ENCODE measurements at places on chromosomes 5 and 9.

DNA sequence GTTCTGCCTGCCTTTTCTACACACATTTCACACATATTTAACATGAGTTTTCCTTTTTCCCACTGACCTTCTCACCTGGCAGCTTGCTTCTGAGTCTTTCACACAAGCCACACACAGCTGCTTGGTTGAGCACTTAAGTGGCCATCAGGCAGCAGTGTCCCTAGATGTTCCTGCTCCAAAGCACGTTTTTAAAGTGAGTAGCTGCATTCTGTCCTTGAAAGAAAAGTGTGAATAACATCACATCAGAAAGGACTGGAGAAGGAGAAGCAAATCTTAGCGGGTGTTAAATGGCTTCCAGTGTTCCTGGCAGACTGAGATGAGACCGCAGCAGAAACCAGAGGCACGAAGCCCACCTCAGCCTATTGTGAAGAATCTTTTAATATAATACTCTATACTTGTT, 209.2 kb upstream of the IRX4 start:
- DNase-seq, result no peak

DNA sequence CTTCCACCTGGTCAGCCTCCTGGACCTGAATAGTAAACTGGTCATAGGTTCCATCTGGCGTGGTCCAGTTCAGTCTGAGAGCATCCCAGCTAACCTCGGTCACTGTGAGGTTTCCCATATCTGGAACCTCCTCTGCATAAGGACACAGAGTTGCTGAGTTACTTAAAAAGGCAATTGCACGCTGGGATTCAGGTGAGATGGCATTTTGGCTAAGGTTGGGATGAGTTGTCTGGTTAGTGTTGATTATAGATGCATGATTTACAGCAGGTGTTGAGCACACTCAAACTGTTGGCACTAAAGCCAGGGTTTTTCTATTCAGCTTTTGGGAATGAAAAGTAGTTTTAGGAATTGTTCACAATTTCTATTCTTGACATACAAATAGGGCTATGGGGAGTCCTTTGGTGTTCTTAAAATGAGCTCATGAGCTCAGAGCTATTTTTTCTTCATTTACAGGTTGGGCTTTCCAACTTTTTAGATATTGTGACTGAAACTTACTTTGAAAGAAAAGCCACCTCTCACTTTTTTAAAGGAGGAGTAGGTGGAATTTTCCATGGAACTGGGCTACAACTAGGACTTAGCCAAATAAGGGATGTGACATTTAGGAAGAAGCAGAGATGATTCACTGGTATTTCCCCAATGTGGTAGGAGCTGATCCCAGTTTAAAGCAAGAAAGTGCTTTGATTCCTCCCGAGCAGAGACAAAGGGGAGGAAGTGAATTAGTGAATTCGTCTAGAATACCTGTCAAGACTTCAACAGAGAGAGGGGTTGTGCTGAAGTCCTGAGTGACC, 54.7 kb downstream of the TNC start:
- no peak for DNase-seq

DNA sequence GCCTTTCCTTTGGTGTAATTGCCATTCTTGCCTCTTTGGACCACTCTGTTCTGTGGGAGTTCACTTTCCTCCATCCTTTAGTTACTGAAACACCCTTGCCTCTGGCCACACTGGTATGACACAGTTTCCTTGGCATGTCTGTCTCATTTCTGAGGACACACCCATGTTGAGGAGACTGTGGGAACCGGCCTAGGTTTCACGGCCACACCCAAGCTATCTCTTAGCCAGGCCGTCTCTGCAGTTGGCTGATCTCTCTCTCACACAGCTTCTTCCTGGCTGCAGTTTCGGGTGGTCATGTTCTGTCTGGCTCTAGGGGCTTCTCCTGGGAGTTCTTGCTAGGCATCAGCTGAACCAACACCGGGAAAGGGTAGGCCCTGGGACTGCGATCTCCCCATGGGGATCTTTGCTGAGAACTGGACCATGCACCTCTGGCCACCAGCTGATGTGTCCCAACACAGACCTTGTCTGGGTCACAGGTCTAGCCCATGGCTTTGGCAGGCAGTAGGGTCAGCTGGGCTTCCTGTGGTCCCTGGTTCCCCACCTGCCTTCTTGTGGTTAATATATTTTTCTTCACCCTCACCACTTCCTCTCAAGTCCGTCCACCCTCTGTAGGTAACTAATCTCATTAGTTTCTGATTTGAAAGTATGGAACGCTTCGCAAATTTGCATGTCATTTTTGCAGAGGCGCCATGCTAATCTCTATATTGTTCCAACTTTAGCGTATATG, 24.9 kb downstream of the ARHGEF37 start:
- no peak for DNase-seq

GRCh38 chr5:132086277-132086794, 12.7 kb downstream of the CSF2 start:
- no peak for DNase-seq

DNA sequence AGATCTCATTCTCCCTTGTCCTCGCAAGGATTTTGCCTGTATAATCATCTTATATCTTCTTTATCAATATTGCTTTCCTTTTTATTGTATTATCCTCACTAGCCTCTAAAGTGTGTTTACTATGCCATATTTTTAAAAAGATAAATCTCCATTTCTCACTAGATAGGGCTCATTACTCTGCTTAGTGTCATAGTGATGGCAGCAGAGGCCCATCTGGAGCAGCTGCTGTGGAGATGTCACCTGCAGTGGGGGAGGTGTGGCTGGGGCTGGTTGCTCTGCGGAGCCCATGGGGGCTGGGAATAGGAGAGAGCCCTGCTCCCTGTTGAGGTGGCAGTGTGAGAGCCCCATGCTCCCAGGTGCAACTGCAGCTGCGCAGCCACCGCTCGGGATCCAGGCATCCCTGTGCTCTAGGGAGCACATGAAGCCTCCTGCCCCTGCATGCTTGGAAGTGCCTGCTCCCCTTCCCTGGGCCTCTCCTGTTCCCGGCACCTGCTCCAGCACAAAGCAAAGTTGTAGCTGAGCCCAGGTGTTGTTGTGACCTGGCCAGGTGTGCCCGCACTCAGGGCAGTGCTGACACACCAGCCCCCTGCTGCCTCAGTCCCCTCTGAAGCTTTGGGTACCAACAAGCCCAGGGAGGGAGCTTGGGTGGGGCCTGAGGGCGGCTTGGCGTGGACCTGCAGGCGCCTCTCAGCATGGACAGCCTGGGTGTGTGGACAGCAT, 144.6 kb upstream of the MRPS30 start:
- DNase-seq, result no peak

- DNase-seq, result no peak
Measured at GRCh38 chr5:87354496-87354895, 58.2 kb downstream of the CCNH start.

- peak; percentile 50 for DNase-seq
Measured at GRCh38 chr5:68898951-68899471, 194.8 kb upstream of the SLC30A5 start.

DNA sequence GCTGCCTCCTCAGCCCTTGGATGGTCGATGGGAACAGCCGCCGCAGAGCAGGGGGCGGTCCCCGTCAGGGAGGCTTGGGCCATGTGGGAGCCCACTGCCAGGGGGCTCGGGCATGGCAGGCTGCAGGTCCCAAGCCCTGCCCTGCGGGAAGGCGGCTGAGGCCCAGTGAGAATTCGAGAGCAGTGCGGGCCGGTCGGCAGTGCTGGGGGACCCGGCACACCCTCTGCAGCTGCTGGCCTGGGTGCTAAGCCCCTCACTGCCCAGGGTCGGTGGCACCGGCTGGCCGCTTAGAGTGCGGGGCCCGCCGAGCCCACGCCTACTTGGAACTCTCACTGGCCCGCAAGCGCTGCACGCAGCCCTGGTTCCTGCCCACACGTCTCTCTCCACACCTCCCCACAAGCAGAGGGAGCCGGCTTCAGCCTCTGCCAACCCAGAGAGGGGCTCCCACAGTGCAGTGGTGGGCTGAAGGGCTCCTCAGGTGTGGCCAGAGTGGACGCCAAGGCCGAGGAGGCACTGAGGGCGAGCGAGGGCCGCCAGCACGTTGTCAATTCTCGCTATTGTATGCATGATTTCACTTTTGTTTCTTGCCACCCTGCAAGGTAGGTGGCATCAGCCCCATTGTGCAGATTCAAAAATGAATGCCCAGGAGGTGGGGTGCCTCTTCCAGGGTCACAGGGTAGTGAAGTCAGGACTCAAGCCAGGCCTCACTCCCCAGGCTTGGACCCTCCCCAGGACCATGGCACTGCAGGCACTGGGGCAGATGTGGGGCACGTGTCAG, 48.6 kb downstream of the COL15A1 start:
- DNase-seq, result no peak

DNA sequence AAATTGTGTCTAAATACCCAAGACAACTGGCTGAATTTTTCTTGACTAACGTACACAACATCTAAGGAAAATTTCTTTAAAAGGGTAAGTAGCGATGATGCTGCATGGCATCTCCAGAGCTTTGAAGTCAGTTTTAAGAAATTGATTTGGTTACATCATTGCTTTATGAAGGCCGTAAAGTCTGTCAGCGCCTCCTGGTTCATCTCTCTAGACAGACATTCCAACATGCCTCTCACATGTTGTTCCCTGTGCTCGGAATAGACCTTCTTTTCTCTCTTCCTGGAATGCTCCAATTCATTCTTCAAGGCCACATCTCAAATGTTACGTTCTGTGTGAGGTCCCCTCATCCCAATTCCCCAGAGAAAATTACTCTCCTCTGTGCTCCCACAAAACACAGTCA, 108.7 kb upstream of the SSBP2 start:
- DNase-seq, result no peak

DNA sequence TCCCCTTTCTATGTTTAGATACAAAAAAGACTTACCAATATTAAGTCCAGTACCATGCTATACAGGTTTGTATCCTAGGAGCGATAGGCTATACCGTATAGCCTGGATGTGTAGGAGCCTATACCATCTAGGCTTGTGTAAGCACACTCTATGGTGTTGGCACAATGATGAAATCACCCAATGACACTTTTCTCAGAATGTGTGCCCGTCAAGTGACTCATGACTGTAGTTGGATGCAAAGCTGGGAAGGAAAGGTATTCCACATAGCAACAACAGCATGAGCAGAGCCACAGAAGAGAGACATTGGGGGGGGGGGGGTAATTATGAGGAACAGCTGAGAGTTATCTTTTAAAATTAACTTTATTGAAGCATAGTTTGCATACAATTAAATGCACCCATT, 63.2 kb downstream of the TTLL11 start:
- no peak for DNase-seq

- DNase-seq, result no peak
Measured at GRCh38 chr5:73103870-73104299, 16.5 kb upstream of the TMEM171 start.

DNA sequence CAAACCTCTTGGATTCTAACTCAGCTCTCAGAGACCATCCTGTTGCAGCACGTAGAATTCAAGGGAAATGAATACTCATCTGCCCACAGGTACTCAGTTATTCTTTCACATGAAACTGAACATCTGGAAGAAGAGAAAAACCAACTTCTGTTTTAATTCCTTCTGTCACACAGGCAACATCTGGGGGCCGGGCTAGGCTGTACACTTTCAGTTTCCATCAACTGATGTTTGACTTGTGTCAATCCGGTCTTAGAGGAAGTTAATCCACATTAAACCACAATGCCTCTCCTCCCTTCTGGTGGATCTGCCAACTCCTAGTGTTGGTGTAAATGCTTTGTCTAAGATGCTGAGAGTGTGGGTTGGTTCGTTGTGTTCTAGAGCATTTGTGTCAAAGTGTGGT, 17.6 kb downstream of the DMRT3 start:
- DNase-seq, result no peak

GRCh38 chr5:31157720-31158119, 35.8 kb upstream of the CDH6 start:
- DNase-seq, result no peak

DNA sequence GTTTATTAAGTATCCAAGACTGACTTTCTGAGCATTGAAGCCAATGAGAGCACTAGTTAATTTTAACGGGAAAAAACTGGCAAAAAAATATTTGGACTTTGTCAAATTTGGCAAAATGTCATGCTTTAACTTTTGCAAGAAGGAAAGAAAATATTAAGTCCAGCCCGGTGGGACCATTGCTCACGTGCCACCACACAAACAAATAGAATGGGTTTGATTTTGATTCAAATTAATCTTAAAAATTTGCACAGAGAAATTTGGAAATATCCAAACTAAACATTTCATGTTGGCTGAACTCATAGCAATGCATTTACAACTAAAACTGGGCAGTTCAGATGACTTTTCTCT, 302.2 kb downstream of the EBF1 start:
- DNase-seq, result no peak

DNA sequence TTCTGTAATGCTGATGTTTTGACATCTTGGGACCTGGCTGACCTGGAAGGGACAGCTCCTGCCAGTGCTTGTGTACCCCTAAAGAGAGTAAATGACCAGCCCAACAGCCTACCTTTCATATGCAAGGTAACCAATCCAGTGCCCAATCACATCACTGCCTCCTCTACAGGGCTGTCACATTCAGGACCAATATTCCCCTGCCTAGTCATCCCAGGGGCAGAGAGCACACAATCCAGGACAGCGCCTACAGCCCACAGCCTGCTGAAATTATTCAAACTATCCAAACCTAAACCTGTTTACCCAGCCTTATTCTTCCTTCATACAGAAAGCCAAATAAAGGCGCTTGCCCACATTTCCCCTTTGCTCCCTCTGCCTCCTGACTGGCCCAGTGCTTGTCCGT, 284.1 kb downstream of the CTNND2 start:
- DNase-seq, result no peak

- DNase-seq, result no peak
Measured at GRCh38 chr5:95826949-95827891, 4.7 kb upstream of the GLRX start.

DNA sequence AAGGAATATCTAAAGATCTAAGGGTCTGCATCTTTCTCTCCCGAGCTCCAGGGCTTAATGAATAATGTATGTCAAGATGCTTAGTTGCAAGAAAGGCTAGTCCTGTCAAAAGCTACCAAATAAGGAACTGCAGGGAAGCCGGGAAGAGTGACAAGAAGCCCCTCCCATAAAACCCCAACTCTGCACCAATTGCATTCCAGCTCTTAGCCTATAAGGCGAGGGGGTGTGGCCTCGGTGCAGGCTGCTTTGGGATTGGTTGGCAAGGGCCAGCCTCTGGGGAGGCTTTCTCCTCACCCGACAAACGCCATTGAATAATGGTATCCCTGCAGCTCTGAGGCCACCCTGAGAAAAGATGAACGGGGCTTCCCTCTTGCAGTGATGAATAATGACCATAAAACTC, 416.9 kb downstream of the RAB3C start:
- DNase-seq, result no peak

DNA sequence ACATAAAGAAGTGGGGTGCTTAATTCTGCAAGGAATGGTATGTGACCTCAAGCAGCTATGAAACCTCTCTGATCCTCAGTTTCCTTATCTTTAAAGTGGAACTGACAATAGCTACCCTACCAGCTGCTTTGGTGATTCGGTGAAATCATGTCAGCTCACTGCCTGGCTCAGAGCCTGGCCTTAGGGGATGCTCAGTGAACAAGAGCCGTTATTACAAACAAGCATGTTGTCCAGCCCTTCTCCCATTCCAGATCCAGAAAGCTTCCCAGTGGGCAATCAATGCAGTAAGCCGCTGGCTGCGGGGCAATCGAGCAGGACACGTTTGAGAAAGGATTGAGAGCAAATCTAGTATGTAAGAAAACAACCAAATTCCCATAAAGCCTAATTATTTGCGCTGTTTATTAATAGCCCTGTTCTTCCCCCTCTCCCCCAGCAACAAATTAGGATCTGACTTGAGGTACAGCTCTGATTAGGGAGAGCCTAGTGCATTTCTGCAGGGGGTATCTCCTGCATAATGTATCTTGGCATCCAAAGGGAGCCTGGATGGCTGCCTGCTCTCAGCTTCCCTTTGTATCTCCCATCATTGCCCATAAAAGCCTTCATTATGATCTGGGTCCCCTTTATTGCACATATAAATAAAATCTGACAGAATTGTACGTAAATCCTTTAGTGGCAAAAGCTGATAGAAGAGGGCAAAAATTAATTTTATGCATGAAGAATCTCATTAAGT, 371.4 kb downstream of the TMEM232 start:
- no peak for DNase-seq
